ENCODE measurements at places on chromosomes 5 and 9. TPM values are rescaled to one million over a fixed set of nuclear protein-coding genes. Genes with fewer than 3 reads are reported as not detected.

C5orf34 gene
- total RNA-seq: 10.1 TPM

RLN1 gene
- total RNA-seq: 1.1 TPM

- no peaks in the 10 kb centered on the region for H3K27me3 ChIP-seq
- no peaks in the 10 kb centered on the region for H3K36me3 ChIP-seq
- peaks cover 27% of the 10 kb centered on the region for H3K4me1 ChIP-seq
- peak; percentile 50 for DNase-seq
Observed at GRCh38 chr5:141681695-141682641, at the start of gene ARAP3. ARAP3 (minus strand) TSS chr5:141682230; CDS start chr5:141680486, 1,744 bp downstream.

DNA sequence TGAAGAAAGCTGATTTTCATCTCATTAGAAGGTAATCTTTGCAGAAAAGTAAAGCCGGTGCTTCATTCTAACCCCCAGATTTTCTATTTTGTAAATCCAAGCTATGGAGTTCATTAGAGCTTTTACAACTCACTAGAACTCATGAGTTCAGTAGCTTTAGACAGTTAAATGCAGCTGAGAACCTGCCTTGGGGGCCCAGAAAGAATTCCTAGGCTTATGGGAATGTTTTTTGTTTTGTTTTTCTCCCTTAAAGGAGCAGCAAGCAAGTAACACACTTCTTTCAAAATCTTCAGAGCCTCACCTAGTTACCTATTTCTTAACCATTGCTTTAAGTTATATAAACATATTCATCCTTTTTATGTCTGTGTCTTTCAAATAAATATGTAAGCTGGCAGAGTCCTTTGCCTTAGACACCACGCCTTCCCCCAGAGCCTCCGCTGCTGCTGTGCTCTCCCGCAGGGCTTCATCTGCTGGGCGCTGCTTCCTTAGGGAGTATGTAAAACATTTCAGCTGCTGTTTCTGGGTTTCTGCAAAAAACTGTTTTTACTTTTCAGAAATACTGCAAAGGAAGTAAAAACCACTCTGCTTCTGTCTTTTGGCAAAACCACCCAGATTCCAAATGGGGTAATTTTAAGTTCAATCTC, 132.9 kb downstream of the CDC42SE2 start:
- peak overlapping the region; percentile 52 for H3K4me3 ChIP-seq
- DNase-seq: no peak
- H3K4me1 ChIP-seq: peaks cover 71% of the 10 kb centered on the region

DNA sequence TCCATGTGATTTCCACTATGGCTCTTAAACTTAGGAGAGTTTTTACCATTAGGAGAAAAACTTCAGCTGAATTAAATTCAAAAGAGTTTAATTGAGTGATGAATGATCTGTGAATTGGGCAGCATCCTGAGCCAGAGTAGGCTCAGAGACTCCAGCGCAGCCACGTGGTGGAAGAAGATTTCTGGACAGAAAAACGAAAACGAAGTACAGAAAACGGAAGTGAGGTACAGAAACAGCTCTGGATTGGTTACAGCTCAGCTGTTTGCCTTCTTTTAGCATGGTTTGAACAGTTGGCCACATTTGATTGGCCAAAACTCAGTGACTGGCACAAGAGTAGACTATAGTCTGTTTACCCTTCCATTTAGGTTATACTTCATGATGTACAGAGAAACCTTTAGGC, 69.2 kb upstream of the PLPP1 start:
- H3K36me3 ChIP-seq: no peaks in the 10 kb centered on the region
- DNase-seq: no peak
- H3K4me3 ChIP-seq: no peak overlapping the region
- peaks cover 31% of the 10 kb centered on the region for H3K4me1 ChIP-seq
- H3K27me3 ChIP-seq: no peaks in the 10 kb centered on the region

- peaks cover 8% of the 10 kb centered on the region for H3K4me1 ChIP-seq
- no peak for DNase-seq
- no peak overlapping the region for H3K4me3 ChIP-seq
- H3K27me3 ChIP-seq: peaks cover 53% of the 10 kb centered on the region
- H3K27ac ChIP-seq: no peak overlapping the region
Observed at GRCh38 chr5:33890131-33891032, 1.4 kb downstream of the ADAMTS12 start.

GRCh38 chr5:138606378-138607064, 31.3 kb upstream of the HSPA9 start:
- H3K4me1 ChIP-seq: peaks cover 21% of the 10 kb centered on the region
- DNase-seq: no peak
- no peak overlapping the region for H3K4me3 ChIP-seq

DNA sequence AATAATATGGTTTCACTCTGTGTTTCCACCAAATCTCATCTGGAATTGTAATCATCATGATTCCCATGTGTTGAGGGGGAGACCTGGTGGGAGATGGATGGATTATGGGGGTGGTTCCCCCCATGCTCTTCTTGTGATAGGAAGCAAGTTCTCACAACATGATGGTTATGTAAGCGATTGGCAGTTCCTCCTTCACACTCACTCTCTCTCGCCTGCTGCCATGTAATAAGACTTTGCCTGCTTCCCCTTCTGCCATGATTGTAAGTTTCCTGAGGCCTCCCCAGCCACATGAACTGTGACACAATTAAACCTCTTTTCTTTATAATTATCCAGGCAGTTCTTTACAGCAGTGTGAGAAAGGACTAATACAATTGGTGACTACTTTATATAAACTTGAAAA, 48.4 kb downstream of the PTBP3 start:
- no peak overlapping the region for H3K4me3 ChIP-seq
- no peak for DNase-seq
- no peaks in the 10 kb centered on the region for H3K27me3 ChIP-seq
- H3K27ac ChIP-seq: no peak overlapping the region
- peaks cover 75% of the 10 kb centered on the region for H3K36me3 ChIP-seq

NIM1K gene
- total RNA-seq: 2.0 TPM

OTULINL gene
- total RNA-seq: 20.8 TPM

- peaks cover 83% of the 10 kb centered on the region for H3K27me3 ChIP-seq
- no peaks in the 10 kb centered on the region for H3K36me3 ChIP-seq
- H3K4me1 ChIP-seq: no peaks in the 10 kb centered on the region
- no peak overlapping the region for H3K4me3 ChIP-seq
Observed at GRCh38 chr5:73189871-73190376, 16.9 kb downstream of the TMEM174 start.

DNA sequence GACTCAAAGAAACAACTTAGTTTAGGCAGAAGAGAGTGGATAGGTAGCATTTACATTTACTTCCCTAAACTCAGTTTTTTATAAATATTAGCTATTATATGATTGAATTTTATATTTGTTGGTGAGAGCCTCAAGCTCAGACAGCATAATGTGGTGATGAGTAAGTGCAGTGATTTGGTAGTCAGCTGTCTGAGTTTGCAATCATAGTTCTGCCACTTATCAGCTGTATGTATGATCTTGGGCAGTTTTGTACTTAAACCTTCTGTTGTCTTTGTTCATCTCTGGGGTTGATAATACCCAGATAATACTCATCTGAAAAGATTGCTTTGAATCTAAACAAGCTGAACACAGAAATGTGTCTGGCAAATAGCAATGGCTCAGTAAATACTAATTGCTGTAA, 108.8 kb downstream of the ANXA1 start:
- no peaks in the 10 kb centered on the region for H3K36me3 ChIP-seq
- DNase-seq: no peak
- no peak overlapping the region for H3K27ac ChIP-seq
- H3K27me3 ChIP-seq: no peaks in the 10 kb centered on the region
- no peak overlapping the region for H3K4me3 ChIP-seq

All from activated naive CD8-positive, alpha-beta T cell treated with anti-CD3 and anti-CD28 coated beads for 36 hours (primary cell).